ENCODE measurements at places on chromosomes 7 and 10.
A peak's percentile ranks its signal among the peaks of the same experiment; 100 is the strongest.

DNA sequence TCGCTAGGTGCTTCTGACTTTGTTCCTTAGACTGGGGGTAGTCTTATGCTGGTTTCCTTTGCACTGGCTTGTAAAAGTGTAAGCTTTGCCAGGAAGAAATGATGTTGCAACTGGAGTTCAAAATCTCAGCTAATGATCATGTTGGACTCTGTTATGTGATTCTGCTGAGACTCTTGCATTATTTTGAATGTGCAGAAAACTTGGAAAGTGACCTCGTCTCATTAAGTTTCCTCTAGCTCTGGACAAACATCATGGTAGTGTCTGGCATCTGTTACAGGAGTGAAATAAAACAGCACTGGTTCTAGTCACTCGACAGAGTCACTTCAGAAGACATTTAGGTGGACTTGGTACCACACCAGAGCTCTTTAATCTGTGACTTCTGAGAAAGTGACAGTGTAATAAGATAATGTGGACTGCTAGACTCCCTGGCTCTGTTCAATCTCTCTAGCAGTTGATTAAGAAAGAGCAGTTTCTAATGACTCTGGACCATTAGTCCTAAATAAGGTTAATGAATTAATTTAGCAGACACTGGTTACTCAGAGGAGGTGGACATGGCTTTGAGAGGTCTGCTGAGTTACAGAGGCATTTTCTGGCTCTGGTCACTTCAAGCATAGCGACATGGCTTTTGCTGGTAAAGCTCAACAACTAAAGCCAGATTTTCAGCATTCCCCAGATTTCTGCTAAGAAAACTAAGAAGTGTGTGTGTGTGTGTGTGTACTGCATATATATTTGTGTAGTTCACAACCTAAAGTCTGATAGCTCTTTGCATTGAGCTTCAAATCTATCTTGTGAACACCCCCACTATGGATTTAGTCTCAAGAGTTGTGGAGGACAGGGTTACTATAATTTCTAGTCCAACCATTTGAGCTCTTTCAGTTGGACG lies 2.0 kb downstream of the NRP1 start:
- H3K4me1 ChIP-seq = peaks cover 37% of the 10 kb centered on the region
- H3K27me3 ChIP-seq = peaks cover 74% of the 10 kb centered on the region
- no peaks in the 10 kb centered on the region for H3K36me3 ChIP-seq

DNA sequence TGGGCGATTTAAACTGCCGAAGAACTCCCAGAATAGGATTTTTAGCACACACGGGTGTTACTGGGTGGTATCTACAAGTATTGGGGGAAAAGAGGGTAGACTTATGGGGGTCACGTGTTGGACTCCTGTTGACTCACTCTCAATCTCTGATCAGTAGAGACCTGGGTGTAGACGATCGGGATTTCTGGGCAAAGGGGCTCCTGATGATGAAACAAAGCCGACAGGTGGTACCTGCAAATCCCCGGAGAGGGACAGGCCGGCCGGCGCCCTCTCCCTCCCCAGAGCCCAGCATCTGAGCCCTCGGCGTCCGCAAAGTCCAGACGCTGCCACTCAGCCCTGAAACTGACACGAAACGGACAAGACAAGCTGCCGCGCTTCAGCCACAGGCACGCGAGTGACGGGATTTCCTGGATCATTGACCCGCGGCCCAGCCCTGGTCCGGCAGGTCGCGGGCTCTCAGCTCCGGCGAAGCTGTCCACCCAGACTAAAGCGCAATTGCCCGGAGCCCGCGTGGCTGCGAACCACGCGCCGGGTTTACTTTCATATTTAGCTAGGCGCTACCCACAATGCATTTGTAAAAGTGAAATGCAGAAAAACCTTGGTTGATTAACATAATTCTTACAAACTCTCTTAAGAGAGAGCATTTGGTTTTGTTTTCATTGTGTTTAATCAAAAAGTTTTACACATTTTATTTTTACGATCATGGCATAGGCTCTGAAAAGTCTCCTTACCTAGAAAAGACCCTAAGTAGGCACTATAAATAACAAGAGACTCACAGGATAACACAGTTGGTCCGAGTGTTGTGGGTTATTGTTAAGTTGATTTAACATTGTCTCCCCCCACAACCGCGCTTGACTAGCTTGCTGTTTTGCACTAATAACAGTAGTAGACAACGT lies 56.9 kb upstream of the EZH2 start:
- peaks cover 17% of the 10 kb centered on the region for H3K4me1 ChIP-seq
- no peaks in the 10 kb centered on the region for H3K27me3 ChIP-seq
- peak overlapping the region; percentile 97 for H3K4me3 ChIP-seq
- no peaks in the 10 kb centered on the region for H3K36me3 ChIP-seq
- H3K27ac ChIP-seq = peak overlapping the region; percentile 98

GRCh38 chr7:44057181-44057848 lies 8.1 kb downstream of the PGAM2 start:
- H3K36me3 ChIP-seq = peaks cover 62% of the 10 kb centered on the region
- no peak overlapping the region for H3K27ac ChIP-seq
- H3K4me3 ChIP-seq = no peak overlapping the region
- no peaks in the 10 kb centered on the region for H3K27me3 ChIP-seq

GRCh38 chr7:55366461-55367070 lies 1.4 kb downstream of the LANCL2 start:
- peak; percentile 22 for DNase-seq
- peaks cover 19% of the 10 kb centered on the region for H3K4me1 ChIP-seq
- H3K36me3 ChIP-seq = no peaks in the 10 kb centered on the region
- no peaks in the 10 kb centered on the region for H3K27me3 ChIP-seq
- H3K4me3 ChIP-seq = peak overlapping the region; percentile 99
- H3K27ac ChIP-seq = peak overlapping the region; percentile 99

DNA sequence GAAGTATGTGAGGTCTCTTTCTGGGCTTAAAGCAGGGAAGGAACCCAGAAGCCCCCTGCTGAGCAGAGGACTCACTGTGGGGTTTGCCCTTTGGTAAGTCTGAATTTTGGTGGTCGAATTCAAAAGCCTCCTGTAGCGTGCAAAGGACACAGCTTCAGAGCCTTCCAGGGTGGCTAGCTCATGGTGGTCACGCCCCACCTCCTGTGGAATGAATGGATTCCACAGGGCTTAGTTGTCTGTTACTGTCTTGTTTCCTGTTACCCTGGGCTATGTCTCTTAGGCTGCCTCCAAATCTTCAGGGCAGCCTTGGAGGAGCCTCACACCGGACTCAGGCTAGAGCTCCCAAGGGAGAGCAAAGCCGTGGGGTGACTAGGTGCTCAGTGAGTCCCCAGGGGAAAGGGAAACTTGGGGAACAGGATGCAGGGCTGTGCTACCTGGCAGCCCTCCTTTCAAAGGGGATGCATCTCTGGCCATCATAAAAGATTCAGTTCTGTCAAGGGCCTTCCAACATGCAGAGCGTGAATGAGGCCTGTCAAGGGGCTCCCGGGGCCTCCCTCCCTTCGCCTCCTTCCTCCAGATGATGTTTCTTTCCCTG lies 211.7 kb downstream of the CCSER2 start:
- H3K4me3 ChIP-seq = peak overlapping the region; percentile 41
- H3K4me1 ChIP-seq = peaks cover 7% of the 10 kb centered on the region
- H3K27ac ChIP-seq = no peak overlapping the region
- DNase-seq = no peak
- no peaks in the 10 kb centered on the region for H3K36me3 ChIP-seq
- H3K27me3 ChIP-seq = peaks cover 44% of the 10 kb centered on the region

GRCh38 chr10:11831520-11831951 lies 8.4 kb downstream of the PROSER2 start:
- H3K27ac ChIP-seq = no peak overlapping the region
- H3K4me3 ChIP-seq = no peak overlapping the region
- H3K4me1 ChIP-seq = no peaks in the 10 kb centered on the region
- no peaks in the 10 kb centered on the region for H3K36me3 ChIP-seq
- no peak for DNase-seq

GRCh38 chr7:22482503-22482902 lies 17.5 kb downstream of the STEAP1B start:
- H3K4me1 ChIP-seq = peaks cover 6% of the 10 kb centered on the region
- no peaks in the 10 kb centered on the region for H3K36me3 ChIP-seq
- no peak overlapping the region for H3K4me3 ChIP-seq
- H3K27me3 ChIP-seq = no peaks in the 10 kb centered on the region

DNA sequence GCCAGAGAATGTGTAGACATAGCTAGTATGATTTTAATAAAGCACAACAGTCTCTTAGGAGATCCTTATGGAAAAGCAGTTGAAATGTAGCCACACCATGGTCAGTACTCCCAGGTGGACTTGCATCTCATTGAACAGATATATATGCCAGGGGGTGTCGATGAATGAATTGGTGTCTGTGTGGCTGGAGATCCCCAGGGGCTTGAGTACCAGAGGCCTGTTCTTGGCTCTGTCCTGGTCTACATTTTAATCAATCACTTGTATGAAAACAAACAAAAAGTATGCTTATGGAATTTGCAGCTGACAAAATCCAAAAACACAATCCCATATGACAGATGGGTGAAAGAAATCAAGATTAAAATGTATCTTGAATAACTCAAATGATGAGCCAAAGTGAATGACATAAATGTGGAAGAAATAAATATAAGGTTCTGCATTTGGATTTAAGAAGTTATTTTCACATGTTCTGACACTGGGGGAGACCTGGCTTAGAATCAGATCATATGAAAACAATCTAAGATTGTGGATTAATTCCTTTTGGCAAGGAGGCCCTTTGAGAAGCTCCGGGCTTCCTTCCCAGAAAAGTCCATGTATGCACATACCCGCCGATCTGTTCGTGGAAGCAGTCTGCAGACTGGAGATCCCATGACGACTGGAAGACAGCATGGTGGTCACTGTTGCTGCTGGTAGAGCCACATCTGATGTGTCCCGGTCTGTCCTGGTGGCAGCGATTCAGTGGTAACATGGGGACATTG lies 15.6 kb downstream of the CLEC2L start:
- H3K36me3 ChIP-seq = no peaks in the 10 kb centered on the region
- no peak overlapping the region for H3K4me3 ChIP-seq
- H3K27me3 ChIP-seq = no peaks in the 10 kb centered on the region
- H3K4me1 ChIP-seq = no peaks in the 10 kb centered on the region

- H3K27me3 ChIP-seq = no peaks in the 10 kb centered on the region
- H3K4me3 ChIP-seq = no peak overlapping the region
- no peaks in the 10 kb centered on the region for H3K36me3 ChIP-seq
- H3K27ac ChIP-seq = no peak overlapping the region
Measured at GRCh38 chr10:93437086-93437945, 44.8 kb downstream of the MYOF start.

DNA sequence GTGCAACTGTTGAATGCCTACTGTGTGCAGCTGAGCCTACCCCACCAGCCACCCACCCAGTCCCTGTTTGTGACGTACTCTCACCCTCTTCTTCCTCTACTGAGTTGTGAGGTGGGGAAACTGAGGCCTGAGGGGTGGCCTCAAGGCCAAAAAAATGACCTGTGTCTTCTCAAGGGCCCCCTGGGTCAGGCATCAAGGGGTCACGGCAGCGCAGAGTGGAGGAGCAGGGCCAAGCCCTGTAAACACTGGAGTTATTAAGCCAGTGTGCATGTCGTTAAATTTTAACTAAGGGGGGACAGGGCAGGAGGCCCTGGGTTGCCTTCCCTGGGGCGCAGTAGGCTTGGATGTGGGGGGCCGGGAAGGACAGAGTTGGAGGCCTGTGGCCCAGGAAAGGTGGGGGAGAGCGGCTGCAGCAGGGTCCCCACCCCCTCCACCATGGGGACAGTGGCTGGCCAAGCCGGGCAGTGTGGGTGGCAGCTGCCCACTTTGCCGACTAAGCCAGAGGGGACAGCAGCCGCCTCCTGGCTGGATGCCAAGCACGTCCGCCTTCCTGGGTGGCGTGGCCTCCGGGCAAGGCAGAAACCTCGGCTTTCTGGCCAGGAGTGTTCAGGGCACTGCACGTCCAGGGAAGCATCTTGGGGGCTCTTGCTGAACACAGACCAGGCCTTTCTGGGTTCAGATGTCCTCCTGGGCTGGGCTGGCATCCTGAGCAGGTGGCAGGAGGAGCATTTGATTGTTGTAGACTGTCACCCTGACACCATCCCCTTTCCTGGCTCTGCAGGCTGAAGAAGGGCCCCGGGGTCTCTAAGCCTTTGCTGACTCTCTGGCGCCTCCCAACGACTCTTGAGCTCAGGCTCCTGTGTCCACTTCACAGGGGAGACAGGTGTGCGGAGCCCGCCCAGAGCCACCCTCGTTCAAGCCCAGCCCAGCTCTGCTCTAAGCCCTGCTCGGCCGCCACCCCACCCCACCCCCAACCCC lies 1.9 kb downstream of the SLC29A4 start:
- peak; percentile 55 for DNase-seq
- H3K27me3 ChIP-seq = no peaks in the 10 kb centered on the region
- no peak overlapping the region for H3K27ac ChIP-seq
- H3K4me3 ChIP-seq = no peak overlapping the region

- H3K4me1 ChIP-seq = no peaks in the 10 kb centered on the region
- no peak overlapping the region for H3K4me3 ChIP-seq
- no peak overlapping the region for H3K27ac ChIP-seq
- peak; percentile 6 for DNase-seq
- H3K36me3 ChIP-seq = no peaks in the 10 kb centered on the region
- H3K27me3 ChIP-seq = no peaks in the 10 kb centered on the region
Measured at GRCh38 chr7:131745390-131746248, 189.2 kb upstream of the PODXL start.

DNA sequence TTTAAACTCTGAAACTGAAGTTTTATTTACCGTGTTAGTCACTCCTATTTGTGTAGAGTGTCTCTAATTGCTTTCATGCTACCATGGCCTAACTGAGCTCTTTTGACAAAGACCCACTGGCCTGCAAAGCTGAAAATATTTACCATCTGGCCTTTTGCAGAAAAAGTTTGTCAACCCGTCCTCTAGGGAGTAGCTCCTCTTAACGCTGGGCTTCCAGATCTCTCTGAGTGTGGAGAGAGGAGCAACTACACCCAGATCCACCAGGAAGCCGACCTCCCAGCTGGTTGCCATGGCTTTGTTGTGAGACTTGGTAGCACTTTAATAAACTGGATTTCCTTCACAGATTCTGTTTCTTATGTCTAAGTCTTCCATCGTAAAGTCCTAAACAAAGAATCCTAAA lies 4.2 kb upstream of the C10orf71 start:
- H3K27ac ChIP-seq = no peak overlapping the region
- H3K27me3 ChIP-seq = no peaks in the 10 kb centered on the region
- H3K4me3 ChIP-seq = no peak overlapping the region

DNA sequence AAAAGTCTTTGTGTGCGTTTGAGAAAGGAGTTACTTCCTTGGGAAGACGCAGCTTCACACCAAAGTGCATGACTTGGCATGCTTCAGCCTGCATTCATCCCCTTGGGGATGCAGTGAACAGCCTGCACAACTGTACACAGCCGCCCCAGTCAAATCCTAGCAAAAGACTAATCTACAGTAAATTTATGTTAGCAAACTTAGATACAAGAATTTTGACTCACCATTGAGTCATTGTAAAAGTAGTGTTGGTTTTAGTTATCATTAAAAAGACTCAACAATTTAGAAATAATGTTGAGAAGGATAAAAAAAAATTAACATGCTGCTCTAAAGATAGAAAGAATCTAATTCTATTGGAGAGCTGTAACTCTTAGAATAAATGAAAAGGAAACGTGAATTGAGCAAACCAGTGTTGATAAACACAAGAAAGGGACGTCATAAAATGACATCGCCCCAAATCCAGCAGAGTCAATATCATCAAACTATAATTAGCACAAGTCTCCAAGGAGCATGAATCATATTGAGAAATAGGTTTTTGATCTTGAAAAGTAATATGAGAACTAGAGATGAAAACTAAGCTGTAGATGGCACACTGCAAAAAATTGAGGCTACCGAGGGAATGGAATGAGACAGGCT lies 11.9 kb upstream of the OPTN start:
- H3K4me1 ChIP-seq = no peaks in the 10 kb centered on the region
- no peak for DNase-seq
- no peaks in the 10 kb centered on the region for H3K27me3 ChIP-seq
- no peaks in the 10 kb centered on the region for H3K36me3 ChIP-seq
- no peak overlapping the region for H3K4me3 ChIP-seq

GRCh38 chr10:100750291-100751210 lies 5.2 kb downstream of the PAX2 start:
- no peak overlapping the region for H3K4me3 ChIP-seq
- no peak overlapping the region for H3K27ac ChIP-seq
- H3K4me1 ChIP-seq = peaks cover 12% of the 10 kb centered on the region
- H3K36me3 ChIP-seq = no peaks in the 10 kb centered on the region
- no peak for DNase-seq

Measured in common myeloid progenitor, CD34-positive (primary cell).